Brain (organoid and tissue), 16 donors: ENCODE measurements at places on chromosomes 6 and 20. TPM values are rescaled to one million over a fixed set of nuclear protein-coding genes. Genes with fewer than 3 reads are reported as not detected.

Gene MYL9
- polyA plus RNA-seq = 52.8 TPM

- DNase-seq = peak; percentile 93
Observed at GRCh38 chr6:35318196-35319171, 20.9 kb downstream of the DEF6 start.

- no peak for DNase-seq
Observed at GRCh38 chr6:30206799-30207618, 6.2 kb downstream of the TRIM26 start.

DNA sequence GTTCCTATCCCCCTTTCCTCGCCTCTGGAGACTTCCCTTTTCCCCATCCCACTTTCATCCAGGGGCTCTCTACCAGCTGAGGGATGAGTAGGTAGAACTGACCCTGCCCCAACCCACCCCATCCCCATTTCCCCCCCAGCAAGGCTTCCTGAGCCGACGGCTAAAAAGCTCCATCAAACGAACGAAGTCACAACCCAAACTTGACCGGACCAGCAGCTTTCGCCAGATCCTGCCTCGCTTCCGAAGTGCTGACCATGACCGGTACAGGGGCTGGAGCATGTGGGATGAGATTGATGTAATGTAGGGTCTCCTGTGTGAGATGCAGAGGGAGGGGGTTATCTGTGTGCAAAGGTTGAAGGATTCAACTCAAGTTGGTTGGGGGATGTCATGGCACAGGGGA lies 12.7 kb downstream of the SYNGAP1 start:
- DNase-seq = no peak

GRCh38 chr20:46361381-46361780 lies 45.0 kb downstream of the ELMO2 start:
- DNase-seq = no peak

GRCh38 chr20:4413314-4414049 lies 308.2 kb upstream of the PRND start:
- no peak for DNase-seq

DNA sequence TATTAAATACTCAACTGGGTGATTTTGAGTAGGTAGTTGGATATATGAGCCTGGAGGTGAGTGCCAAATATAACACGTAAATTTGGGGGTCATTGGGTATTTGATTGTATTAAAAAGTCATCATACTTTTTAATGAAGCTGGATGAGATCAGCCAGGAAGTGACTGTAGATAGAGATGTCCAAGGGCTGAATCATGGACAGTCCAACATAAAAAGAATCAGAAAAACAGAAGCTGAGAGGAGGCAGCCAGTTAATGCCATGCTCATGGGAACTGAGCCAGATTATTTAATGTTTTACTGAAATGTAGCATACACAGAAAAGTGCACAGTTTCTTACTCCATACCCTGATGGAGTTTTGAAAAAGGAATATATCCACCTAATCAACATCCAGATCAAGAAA lies 435.5 kb upstream of the PLCB4 start:
- DNase-seq = no peak
